Placental epithelial cell (primary cell): ENCODE measurements at places on chromosomes 11 and 22. TPM values are rescaled to one million over a fixed set of nuclear protein-coding genes. Genes with fewer than 3 reads are reported as not detected.

The PARVG gene
- under 0.01 TPM in 1 of 2 replicates, not detected in the other for total RNA-seq

The OR4S1 gene
- not detected in 2 replicates for total RNA-seq

The CHRM1 gene
- not detected in 2 replicates for total RNA-seq

The TTC36 gene
- total RNA-seq: 1.2 and 2.7 TPM in 2 replicates

The TSSK2 gene
- not detected in 2 replicates for total RNA-seq

The SCGB2A2 gene
- total RNA-seq: not detected in 2 replicates

The MMP13 gene
- not detected in 2 replicates for total RNA-seq

The OR4D5 gene
- total RNA-seq: not detected in 2 replicates

The SCO2 gene
- total RNA-seq: 2.4 and 3.3 TPM in 2 replicates

The KRTAP5-1 gene
- total RNA-seq: not detected in 2 replicates

The OR51B2 gene
- total RNA-seq: not detected in 2 replicates

The ART5 gene
- 3.1 TPM in 1 of 2 replicates, not detected in the other for total RNA-seq

The ZNF280A gene
- not detected in 2 replicates for total RNA-seq

The CYP2D6 gene
- total RNA-seq: 0.33 and 0.79 TPM in 2 replicates

The LMO2 gene
- total RNA-seq: 0.39 and 2.3 TPM in 2 replicates

The CRYBB3 gene
- not detected in 2 replicates for total RNA-seq

The OR2AG2 gene
- total RNA-seq: 0.11 and 0.39 TPM in 2 replicates

The TMEM184B gene
- 27.5 and 81.4 TPM in 2 replicates for total RNA-seq

The CCDC89 gene
- 7.0 and 12.6 TPM in 2 replicates for total RNA-seq

The GRM5 gene
- not detected in 2 replicates for total RNA-seq

The DDI1 gene
- not detected in 2 replicates for total RNA-seq

The CACNA1I gene
- under 0.01 TPM in 1 of 2 replicates, not detected in the other for total RNA-seq

The TTC28 gene
- 13.3 and 17.8 TPM in 2 replicates for total RNA-seq
